Kasumi-1 (cell line): ENCODE measurements at places on chromosomes 13 and 19.
A peak's percentile ranks its signal among the peaks of the same experiment; 100 is the strongest.

DNA sequence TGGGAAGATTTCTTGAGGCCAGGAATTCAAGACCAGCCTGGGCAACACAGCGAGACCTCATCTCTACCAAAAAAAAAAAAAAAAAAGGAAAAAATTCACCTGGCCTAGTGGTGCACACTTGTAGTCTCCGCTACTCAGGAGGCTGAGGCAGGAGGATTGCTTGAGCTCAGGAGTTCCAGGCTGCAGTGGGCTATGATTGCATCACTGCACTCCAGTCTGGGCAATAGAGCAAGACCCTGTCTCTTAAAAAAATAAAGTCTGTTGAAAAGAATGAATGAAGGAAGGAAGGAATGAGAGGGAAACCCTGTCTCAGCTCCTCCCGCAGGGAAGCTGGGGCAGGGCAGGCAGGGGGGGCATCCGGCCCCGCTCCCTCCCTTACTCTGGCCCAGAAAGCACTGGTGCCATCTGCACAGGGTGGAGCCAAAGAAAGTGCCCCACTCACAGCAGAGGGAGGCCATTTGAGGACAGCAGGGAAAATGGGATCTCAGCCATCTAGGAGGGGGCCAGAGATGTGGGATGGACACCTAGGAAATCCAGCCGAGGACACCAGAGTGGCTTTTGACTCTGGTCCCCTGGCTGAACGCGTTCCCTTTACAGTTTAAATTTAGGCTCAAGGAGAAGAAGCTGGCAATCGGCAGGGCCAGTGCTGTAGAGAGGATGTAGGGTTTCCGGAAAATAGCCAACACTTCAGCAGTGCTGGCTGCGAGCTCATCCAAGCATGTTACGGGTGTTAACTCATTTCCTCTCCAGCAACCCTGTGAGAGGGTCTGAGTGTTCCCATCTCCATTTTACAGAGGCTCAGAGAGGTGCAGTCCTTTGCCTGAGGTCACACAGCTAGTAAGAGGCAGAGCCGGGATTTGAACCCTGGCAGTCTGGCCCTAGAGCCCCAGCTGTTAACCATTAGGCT is 3.6 kb upstream of the HPN start:
- peak; percentile 90 for DNase-seq

DNA sequence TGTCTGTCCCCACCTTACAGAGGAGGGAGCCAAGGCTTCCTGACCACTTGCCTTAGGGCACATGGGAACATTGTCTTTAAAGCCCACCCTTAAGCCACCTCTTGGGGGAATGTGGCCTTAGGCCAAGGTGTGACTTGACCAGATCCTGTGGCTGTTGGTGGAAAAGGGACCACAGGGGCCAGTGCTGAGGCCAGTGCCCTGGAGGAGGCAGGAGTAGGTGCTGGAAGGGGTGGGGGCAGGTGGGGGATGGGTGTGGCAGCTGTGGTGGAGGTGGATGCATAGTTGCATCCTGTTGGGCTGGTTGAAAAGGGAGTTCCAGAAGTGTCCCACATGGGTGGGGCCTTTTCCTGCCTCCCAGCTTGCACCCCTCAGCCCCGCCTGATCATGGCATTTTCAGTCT is 44.8 kb downstream of the DNM2 start:
- DNase-seq = no peak

- DNase-seq = no peak
These were observed 17.5 kb downstream of the KANK2 start for GRCh38 chr19:11179716-11180297.

GRCh38 chr19:40503320-40503695 is 36.5 kb downstream of the SPTBN4 start:
- no peak for DNase-seq

GRCh38 chr19:15116856-15117255 is 9.7 kb downstream of the SYDE1 start:
- DNase-seq = no peak

DNA sequence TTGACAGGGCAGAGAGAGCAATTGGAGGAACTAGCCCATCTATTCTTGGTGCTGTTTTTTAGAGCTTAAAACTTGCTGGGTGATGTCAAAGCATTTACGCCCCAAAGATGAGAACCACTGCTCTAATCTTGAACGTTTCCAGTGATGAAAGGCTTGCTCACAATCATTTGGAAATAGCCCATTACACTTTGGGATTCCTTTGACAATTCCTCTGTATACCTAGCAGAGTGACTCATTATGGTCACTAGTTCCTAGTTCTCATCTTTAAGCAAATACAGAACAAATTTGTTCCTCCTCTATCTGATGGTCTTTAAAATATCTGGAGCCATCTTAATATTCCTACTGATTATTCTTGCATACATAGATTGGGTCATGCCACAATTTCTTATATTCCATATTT is 112.3 kb downstream of the GPC6 start:
- DNase-seq = no peak

GRCh38 chr19:33887891-33888290 is 91.2 kb downstream of the KCTD15 start:
- DNase-seq = no peak

DNA sequence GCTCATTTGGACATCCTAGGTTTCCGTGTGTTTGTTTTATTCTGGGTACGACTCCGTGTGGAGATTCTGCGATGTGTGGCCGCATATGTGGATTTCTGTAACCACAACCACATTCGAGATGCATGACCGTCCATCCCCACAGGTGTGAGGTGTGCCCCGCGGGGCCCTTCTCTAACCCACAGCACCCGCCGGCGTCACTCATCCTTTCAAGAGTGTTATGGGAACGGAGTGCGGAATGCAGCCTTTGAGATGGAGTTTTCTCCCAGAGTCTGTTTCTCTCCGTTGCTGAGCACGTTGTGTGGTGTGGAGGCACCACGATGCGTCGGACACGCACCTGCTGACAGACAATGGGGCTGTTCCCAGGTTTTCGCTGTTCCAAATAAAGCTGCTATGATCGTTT is 40.0 kb downstream of the C13orf46 start:
- no peak for DNase-seq

DNA sequence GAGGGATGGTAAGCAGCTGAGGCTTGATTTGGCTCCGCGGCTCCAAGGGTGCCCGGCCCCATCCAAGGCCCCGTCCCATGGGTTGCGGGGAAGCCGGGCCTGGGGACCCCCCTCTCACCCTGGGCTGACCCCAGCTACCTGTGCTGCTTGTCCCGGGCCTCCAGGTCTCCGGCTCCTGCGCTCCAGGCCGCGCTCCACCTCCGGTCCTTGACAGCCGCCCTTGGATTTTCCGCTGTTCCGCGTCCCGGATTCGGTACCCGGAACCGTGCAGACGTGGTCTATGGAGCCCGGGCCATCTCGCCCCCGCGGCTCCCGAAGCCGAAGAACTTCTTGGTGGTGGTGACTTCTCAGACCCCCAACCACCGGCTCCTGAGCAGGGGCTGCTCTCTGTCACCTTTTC is 48.3 kb upstream of the C1QTNF9B start:
- no peak for DNase-seq

DNA sequence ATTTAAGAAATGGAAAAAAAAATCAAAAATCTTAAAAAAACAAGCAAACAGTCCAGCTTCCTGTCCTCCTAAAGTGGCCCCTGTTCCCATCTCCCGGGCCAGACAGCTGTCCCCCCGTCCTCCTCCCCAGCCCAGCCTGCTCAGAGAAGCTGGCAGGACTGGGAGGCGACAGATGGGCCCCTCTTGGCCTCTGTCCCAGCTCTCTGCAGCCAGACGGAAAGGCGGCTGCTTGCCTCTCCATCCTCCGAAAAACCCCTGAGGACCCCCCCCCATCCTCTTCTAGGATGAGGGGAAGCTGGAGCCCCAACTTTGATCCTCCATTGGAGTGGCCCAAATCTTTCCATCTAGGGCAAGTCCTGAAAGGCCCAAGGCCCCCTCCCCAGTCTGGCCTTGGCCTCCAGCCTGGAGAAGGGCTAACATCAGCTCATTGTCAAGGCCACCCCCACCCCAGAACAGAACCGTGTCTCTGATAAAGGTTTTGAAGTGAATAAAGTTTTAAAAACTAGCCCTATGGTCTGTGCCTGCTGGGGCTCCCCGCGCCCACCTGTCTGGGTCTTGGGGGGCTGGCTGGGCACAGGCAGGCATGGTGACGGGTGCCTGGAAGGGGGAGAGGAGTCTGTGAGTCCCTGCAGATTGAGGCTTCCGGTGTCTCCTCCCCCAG is 3.8 kb downstream of the GADD45GIP1 start:
- DNase-seq = no peak

GRCh38 chr13:106275446-106276032 is 259.9 kb downstream of the EFNB2 start:
- DNase-seq = no peak

DNA sequence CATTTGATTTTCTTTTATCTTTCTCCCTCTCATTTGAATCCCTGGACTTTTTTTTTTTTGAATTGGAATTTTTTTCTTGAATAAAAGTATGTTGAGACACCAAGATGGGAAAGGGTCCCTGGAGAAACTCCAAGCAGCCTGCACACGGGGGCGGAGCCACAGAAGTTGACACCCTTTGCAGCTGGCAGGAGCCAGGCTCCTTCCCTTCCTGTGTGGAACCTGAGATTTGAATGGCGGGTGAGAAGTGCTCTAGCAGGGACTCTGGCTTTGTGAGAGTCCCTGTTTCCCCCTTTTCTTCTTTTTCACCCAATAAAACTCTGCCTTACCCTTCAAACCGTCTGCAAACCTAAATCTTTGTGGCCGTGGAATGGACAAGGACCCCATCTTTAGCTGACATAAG is 1381.0 kb upstream of the MIR17HG start:
- no peak for DNase-seq

DNA sequence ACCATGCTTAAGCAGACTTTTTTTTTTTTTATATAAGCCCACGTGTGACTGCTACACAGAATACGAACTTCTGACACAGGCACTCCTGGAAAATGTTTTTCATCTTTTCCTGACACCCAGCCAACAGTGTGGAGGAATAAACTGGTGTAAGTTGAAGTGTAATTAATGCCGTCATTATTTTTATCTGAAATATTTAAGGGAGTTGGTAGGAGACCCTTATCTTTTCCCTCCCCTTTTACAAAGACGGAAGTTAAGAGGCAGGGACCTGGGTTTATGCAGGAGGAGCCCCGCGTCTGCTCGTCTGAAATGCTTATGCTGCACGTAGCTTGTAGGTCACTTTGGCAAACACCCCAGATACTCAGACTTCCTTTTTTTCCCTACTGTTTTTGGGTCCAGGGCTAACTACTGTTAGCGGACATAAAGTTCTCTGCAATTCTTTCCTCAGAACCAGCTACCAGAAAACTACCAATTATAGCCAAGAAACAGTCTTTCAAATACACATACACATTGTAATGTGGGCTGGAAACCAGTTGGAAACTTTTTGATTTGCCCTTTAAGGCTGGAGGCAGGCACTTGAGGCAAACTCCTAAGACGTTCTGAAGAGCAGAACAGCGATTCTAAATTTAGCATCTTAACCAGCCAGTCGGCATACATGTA is 50.8 kb downstream of the EFNB2 start:
- DNase-seq = peak; percentile 79

DNA sequence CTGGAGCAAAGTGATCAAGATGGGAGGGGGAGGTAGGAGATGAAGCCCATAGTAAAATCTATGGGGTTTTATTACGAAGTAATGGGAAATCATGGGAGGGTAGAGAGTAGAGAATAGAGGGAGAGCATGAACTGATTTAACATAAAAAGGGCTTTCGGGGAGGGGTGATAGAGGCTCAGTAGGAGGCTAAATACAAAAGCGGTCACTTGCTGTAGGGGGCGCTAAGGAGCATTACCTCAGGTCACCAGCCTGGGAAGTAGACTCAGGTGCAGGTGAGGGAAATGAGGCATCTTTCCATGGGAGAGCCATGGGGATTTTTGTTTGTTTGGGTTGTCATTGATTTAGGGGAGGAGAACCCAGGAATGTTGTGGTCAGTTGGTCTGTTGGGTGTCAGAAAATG is 14.1 kb downstream of the KRTDAP start:
- no peak for DNase-seq

GRCh38 chr13:30841154-30841553 is 64.9 kb upstream of the MEDAG start:
- DNase-seq = no peak

DNA sequence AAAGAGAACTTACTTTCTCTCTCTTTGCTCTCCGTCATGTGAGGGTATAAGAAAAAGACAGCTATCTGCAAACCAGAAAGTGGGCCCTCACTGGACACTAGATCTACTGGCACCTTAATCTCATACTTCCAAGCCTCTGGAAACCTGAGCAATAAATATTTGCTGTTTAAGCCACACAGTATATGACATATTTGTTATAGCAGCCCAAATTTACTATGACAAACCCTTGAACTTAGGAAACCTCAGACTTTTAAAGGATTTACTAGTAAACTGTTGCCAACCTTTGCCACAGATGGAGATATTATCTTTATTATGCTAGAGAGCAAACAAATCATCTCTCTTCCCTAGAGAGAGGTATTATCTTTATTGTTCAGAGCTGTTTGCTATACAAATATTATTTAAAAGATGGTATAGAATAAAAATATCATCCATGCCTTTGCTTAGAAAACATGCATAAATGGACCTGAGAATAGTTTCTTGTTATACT is 1446.1 kb downstream of the SLITRK1 start:
- DNase-seq = no peak

- DNase-seq = no peak
These were observed 18.3 kb downstream of the ARID3A start for GRCh38 chr19:944171-944567.

DNA sequence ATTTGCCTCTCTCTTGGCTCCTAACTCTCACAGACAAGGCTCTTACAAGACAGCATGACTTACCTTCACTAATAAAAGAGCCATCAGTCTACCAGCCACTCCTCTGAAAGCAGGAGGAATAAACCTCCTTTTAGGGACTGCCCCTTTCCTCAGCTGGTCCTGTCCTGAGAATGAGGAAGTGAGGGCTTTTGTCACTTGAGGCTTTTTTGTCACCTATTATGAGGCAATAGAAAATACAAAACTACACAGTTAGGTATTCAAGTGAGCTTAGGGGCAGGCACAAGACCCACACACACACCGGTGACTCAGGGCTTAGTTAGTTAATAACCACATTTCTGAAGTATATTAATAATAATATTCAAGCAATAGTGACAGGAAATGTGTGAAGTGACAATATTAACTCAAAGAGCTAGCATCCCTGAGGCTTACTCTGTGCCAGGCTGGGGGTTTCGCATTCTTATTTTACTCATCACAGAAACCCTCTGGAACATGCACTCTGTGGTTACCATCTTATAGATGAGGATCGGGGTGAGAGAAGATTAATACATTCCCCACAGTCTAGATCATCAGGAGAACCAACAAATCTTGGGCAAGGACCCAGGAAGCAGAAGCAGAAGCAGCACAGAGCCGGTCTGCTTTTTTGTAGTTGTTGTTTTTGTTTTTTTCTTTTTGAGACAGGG is 379.9 kb downstream of the LIG4 start:
- peak; percentile 45 for DNase-seq
